Activated CD4-positive, alpha-beta T cell treated with anti-CD3 and anti-CD28 coated beads for 1 hour (primary cell): ENCODE measurements at places on chromosomes 3 and 15.

- no peak for DNase-seq
Observed at GRCh38 chr3:115436767-115437301, 186.5 kb upstream of the GAP43 start.

DNA sequence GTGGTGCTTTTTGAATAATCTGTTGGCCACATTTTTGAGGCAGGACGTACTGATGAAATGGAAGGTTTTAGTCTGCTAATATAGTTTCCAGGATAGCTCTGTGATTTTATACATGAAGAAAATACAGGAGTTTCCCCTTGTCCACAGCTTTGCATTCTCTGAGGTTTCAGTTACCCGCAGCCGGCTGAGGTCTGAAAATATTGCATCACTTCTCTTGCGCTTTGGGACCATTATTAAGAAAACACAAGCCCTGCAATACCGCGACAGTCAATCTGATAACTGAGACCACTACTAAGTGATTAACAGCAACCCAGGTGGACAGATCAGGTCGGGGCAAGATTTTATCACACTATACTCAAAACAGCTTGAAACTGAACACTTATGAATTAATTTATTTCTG, 33.0 kb downstream of the BLM start:
- no peak for DNase-seq

DNA sequence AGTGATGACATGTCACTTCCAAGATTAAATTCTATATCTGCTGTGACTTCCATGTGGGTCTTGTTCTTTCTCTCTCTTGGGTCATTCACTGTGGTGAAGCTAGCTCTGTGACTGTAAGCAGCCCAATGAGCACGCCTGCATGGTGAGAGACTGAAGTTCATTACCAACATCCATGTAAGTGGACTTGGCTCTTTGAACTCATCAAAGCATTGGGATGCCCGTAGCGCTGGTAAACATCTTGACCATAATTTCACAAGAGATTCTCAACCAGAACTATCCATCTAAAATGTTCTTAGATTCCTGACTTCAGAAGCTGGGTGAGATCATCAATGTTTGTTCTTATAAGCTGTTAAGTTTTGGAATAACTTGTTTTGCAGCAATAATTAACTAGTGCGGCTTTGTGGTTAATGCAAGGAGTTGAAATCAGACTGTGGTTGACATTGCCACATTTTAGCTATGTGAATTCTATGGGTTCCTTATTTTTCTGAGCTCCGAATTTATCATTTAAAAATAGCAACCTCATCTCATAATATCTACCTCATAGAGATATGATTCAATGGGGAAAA, 31.6 kb upstream of the LRRC3B start:
- no peak for DNase-seq

DNA sequence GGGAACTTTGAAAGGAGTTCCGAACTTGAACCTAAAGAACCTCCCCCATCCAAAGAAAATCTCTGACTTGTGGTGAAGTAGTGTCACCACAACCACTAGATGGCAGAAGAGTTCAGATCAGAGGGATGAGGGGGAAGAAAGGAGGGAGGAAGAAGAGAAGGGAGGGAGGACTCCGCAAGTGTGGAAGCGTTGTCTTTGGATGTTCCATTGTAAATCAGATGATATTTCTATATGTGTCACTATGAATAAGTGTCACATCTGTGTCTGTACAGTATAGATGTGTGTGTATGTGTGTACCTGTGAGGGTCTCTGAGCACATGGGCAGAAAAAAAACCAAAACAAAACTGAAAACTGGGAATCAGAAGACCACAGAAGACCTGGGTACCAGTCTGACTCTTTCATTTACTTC, 16.9 kb downstream of the SLC24A1 start:
- DNase-seq, result no peak

DNA sequence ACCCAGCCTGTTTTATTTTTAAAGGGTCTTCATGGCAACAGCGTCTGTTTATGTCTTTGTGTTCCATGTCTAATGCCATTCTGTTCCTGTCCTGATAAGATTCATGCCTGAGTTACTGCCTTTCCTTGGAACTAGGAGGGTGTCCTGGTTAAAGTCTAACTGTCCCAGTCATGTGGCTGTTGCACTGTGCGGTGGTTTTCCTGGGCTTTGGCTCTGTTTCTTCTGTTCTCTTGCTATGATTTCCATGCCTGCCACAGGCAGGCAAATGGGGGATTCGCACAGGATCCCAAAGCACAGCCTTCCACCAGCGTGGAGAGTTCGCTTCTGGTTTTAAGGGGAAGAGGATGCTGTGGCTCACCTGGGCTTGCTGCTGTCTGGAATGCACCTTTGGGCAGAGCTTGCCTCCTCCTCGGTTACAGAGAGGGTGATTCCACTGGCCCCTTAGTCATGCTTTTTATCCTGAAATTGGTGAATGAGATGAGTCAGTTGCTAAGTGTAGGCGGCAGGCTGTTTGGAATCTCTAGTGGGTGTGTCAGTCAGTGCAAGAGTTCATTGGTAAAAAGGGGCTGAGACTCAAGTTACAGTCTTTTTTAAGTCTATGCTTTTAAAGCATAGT, 86.8 kb downstream of the CCK start:
- no peak for DNase-seq

DNA sequence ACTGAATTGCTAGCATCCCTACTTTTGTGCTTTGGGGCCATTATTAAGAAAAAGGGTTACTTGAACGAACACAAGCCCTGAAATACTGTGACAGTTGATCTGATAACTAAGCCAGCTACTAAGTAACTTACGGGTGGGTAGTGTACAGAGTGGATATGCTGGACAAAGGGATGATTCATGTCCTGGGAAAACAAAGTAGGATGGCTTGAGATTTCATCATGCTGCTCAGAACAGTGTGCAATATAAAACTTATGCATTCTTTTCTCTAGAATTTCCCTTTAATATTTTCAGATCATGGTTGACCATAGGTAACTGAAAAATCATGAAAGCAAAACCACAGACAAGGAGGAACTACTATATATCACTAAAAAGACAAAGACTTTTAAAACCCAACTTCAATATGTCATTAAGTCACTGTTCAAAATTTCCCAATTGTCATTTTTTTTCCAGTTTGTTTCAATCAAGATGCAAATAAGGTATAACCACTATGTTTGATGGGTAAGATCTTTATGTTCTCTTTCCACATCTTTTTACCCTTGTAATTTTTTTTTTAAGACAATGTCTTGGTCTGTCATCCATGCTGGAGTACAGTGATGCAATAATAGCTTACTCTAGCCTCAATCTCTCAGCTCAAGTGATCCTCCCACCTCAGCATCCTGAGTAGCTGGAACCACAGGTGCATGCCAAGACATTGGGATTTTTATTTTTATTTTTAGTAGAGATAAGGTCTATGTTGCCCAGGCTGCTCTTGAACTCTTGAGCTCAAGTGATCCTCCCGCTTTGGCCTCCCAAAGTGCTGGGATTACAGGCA, 67.7 kb downstream of the IFT80 start:
- DNase-seq, result no peak

DNA sequence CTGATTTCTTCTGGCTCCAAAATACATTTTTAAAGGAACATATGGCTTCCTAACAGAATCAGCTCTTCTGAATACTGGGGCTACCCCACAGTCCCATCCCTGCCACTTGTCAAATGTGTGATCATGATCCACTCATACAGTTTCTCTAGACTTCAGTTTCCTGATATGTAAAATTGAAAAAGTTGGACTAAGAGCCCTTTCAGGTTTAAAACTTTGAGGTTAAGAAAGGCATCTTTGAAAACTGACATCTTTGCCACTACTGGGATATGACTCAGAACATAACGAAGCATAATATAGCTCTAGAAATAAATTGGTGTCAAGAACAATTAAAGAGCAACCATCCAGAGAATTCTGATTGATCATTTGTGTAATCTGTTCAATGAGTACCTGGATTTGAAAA, 248.3 kb downstream of the IL5RA start:
- no peak for DNase-seq

DNA sequence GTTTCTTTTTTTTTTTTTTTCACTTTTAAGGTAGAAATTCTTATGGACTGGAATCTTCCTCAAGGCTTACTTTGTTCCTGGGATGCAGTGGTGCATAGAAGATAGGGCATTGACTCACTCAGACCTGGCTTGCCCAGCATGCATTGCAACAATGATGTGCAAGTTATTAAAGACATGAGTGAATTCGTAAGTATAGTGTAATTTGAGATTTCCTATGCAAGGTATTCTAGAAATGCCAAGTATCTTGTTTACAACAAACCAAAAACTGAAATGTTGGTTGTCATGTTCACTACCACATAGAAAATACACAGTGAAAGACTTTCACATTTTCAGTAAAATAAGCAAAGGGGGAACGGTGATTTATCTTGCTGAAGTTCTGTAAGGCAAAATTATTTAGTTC, 56.5 kb upstream of the FNDC3B start:
- no peak for DNase-seq

GRCh38 chr15:62969442-62970089, 73.0 kb upstream of the TPM1 start:
- DNase-seq, result no peak

GRCh38 chr3:120326784-120327183, 22.4 kb downstream of the LRRC58 start:
- no peak for DNase-seq

DNA sequence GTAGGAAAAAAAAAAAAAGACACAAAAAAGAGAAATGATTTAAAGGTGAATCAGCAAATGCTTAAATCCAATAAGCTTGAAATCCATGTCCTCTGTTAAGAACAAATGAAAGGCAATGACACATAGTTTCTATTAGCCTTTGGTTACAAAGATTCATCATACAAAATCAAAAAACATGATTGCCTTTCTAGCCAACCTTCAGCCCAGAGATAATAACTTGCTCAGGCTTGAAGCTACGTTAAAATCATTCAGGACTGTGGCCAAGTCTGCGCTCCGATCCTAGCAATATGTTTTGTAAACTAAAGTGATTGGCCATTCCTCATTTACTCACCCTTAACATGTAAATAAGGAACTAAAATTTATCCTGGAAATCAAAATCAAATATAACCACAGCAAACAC, 556.7 kb downstream of the FGF12 start:
- DNase-seq, result no peak

DNA sequence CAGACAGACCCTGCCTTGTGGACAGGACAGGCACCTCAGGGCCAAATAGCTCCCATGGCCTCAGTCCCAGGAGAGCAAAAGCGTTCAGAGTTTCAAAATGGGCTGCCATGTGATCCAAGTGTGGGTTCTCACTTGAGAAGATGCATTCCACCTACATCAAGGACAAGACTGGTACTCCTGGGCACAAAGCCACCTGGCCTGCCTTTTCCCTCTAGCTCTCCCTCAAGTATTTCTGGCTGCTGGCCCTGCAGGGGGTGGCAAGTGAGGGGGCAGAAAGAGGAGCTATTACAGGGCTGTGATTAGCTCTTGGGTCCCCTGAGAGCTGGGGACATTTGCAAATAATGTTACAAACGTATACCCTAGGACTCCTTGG, 6.5 kb upstream of the COL7A1 start:
- no peak for DNase-seq

DNA sequence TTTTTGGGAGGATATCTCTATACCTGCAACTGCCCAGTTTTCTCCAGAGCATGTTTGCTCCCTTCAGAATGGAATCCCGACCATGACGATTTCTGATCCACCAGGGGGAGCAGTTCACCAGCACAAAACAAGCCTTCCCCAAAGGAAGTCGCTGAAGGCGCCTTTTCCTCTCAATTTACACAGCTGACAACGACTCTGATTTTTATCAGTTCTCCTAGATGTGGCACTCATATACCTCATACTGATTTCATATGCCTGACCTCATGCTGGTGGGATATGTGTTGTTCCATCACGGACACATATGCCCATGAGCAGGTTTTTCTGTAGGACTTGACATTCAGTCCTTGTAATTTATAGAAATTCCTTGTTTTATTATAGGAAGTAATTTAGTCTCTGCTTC, 1028.2 kb downstream of the MCTP2 start:
- DNase-seq, result peak; percentile 25

DNA sequence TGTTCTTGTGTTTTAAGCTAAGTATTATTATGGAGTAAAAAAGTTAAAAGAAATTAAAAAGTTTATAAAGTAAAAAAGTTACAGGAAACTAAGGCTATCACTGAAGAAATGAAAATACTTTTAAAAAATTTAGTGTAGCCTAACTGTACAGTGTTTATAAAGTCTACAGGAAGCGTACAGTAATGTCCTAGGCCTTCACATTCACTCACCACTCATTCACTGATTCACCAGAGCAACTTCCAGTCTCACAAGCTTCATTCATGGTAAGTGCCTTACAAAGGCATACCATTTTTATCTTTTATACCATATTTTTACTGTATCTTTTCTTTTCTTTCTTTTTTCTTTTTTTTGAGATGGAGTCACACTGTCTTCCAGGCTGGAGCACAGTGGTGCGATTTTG, 40.7 kb upstream of the SCN5A start:
- no peak for DNase-seq

- no peak for DNase-seq
Observed at GRCh38 chr3:124599147-124599765, 131.0 kb upstream of the UMPS start.

GRCh38 chr3:112646623-112647022, 5.7 kb upstream of the CCDC80 start:
- no peak for DNase-seq

GRCh38 chr3:144774897-144775296, 803.3 kb downstream of the DIPK2A start:
- DNase-seq, result no peak

DNA sequence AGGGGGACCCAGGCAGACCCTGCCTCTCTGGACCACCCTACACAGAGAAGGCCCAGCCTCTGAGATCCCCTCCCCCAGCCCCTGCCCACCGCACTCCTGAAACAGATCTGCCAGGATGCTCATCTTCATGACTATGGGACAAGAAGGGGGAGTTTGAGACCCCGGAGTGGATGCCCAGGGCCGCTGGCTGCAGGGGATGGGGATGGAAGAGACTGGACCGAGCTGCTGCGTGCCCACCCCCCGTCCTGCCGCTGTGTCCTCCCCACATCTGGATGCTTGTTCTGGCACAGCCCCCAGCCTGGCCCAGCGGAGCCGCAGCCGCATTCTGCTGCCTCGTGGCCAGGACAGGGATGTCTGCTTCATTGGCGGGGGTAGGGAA, 30.3 kb upstream of the SEMA3F start:
- DNase-seq, result no peak

DNA sequence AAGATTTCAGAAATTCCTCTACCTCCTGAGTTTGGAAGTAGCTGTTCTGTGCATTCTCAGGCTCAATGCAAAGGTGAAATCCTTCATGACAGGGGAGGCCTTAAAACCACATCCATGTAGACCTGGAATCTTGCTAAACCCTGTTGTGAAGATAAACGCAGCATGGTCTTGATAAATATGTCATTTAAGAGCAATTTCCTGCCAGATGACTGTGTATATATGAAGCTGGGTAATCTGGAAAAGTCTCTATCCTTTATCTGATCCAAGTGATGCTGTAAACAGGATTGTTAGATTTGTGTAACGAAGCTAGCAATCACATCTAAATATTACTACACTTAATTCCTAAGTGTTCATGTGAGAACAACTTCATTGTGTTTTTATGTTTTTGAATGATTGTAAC, 9.1 kb downstream of the MCTP2 start:
- DNase-seq, result no peak
